ENCODE measurements at places on chromosomes 6 and 20.

DNA sequence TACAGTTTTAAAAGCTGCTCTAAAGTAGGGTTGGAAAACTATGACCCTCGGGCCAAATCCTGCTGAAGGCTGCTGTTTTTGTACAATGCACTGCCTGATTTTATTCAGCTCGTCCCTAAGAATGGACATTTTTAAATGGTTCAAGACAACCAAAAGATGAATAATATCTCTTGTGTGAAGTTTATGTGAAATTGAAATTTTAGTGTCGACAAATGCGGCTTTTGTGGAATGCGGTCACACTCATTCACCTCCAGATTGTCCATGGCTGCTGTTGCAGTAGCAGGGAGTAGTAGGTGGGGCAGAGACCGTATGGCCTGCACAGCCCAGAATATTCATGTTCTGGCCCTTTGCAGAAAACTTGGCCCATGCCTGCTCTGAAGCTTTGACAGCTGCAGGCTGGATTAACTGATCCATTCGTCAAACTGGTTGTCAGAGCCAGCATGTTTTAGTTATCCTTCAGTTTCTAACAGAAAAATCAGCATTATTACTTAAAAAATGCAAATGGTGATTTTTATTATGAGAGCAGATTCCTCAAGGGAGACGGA is 91.6 kb downstream of the PSMG4 start:
- DNase-seq, result no peak

DNA sequence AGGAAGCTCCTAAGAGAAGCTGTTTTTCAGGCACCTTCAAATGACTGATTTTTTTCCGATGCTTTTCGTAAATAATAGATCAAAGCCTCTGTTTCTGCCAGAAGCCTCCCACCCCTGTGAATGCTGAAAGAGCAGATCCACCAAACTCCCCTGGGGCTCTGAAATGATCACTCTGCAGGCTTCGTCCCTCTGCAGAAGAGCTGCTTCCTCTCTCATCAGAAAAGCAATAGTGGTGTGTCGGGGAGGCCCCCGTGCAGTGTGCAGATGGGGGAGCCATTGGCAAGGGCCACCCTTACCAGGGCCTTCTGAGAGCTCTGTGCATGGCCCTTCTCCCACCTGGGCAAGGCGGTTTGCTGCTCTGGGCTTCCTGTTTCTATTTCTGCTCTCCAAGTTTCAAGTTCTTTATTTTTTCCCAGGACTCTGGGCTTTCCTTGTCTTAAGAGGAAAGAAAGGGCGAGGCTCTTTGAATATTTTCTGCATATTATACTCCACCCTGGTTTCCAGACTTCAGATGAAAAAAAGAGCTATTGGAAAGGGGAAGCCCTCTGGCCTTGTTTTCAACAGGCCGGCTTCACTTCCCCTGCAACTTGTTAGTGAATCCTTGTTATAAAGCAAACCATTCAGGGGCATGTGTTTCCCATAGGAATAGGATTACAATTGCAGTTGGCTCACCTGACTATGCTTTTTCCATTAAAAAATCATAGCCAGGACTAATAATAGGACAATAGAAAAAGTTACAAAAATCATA is 155.2 kb downstream of the TTLL2 start:
- DNase-seq, result no peak

GRCh38 chr6:159221486-159222170 is 52.4 kb downstream of the FNDC1 start:
- no peak for DNase-seq

- DNase-seq, result no peak
Measured at GRCh38 chr6:57207872-57208271, 14.2 kb downstream of the RAB23 start.

GRCh38 chr6:159390381-159390780 is 221.2 kb downstream of the FNDC1 start:
- no peak for DNase-seq

- DNase-seq, result peak; percentile 53
Measured at GRCh38 chr6:10403385-10404106, 11.3 kb downstream of the TFAP2A start.

DNA sequence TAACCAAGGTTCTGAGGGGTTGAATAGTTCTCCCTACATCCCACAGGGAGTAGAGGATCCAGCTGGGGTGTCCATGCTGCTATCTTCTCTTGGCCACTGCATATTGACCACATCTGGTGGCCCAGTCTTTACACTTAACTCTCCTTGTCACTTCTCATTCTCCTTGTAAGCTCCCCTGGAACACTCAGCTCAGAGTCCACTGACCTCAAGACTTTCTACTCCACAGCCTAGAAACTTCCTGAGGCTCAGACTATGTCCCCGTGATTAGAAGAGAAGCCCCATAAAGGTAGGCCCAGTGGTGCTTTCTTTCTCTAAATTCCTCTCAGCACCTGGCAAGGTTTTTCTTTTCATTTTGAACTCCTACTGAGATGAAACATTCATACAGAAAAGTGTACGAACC is 13.3 kb upstream of the ZFAND3 start:
- no peak for DNase-seq

GRCh38 chr6:132746048-132746447 is 11.7 kb downstream of the VNN2 start:
- no peak for DNase-seq

DNA sequence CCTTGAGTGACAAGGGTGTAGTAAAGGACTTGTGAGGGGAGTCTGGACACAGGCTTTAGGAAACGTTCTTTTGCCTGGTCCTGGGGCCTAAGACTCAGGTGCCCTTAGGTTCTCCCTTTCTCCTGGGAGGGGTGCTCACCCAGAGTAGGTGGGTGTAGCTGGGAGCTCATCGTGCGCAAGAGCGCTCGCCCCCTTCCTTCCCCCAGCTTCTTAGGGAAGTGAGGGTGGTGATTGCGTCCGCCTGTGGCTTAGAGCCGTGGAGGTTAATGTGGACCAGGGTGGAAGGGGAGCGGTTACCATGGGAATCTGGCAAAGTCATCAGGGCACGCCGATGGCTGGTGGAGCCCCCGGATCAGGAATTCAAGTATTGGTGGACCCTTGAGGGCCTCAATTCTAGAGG is 3.3 kb upstream of the AARS2 start:
- no peak for DNase-seq

- DNase-seq, result no peak
Measured at GRCh38 chr6:83411731-83412130, 19.1 kb downstream of the ME1 start.

DNA sequence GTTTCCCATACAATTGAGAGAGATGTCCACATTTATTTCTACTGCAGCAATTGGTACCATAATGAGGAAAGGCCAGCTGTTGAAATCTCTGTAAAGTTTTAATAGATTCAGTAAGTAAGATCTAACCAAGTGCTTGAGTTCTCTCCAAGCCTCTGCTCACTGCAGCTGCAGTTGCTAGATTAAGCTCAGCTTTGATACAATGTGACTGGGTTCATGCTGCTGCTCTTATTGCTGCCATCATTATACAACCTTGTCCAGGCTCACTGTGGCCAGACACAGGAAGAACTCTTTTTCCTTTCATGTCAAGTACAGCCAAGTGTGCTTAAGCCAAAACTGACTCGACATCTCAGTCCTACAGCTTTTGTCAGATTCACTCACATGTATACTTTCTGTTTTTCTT is 423.5 kb downstream of the GJA1 start:
- no peak for DNase-seq

DNA sequence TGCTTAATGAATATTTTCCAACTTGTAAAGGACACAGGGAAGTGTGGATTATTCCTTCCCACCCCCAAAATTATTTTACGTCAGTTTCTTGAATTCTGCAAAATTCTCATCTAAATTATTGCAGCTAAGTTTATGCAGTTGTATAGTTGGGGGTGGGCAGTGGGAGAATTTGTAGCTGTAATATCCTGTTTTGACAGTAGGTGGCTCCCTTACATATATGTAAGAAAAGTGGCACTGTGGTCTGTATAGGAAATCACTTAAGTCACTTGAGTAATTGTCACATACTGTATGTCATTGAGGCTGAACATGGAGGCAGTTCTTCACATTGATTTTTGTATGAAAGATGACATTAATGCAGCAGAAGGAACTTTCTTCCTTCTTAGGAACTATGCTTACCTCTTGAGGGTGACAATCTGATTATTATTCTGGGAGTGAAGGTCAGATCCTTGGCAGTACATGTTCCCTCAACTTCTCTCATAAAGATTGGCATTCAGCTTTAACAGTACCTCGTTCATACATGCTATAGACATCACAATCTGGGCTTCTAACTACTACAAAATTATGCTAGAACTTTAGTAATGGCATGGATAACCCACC is 14.6 kb upstream of the CFAP206 start:
- no peak for DNase-seq

DNA sequence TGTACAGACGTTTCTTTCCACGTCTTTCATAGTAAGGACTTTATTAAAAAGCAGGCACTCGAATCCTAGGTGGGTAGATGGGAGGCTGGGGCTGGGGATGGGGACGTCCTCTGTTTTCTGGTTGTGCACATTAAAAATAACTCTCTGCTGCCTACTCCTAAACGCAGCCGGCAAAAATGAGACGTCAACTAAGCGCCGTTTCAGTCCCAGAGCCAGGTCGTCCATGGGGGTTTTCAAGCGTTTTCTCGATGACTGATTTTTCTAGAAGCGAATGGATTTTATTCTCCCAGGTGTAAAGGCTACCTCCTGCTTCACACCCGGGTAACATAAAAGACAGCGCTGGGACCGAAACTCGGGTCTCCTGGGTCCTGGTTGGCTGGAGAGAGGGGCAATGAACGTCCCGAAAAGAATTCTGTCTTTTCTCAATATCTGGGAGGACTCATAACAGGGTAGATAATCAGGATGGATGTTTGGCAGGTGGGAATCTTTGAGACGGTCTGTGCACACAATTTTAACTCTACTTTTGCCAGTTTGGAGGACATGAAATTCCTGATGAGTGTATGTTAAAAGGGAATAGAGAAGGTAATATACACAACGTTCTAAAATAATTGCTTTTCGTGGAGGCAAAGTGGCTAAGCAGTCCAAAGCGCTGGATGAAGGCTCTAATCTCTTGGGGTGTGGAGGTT is 25.2 kb downstream of the GPX6 start:
- no peak for DNase-seq

- no peak for DNase-seq
Measured at GRCh38 chr6:90586546-90586835, 381 bp downstream of the MAP3K7 start.

GRCh38 chr6:11232770-11233626 is 530 bp upstream of the NEDD9 start:
- DNase-seq, result no peak

DNA sequence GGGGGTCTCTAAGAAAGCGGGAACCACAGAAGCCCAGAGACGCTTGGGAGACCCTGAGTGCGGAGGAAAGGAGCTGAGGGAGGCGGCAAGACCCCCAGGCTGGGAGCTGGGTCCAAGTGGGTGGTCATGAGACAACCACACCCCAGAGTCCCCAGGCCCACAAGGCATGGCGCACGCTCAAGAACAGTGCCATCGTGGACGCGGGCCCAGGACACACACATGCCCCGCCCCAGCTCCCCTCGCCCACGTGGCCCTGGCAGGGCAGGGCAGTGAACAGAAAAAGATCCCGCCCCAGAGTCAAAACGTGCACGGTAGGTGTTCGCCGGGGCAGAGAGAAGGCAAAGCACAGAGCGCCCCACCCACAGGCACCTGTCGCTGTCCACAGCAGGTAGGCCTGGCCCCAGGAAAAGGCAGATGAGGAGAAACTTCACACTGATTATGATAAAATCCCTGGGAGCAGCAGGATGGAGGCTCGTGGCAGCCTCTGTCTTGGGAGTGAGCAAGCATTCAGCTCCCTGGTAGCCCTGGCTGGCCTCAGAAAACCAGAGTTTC is 50.0 kb downstream of the BPIFB1 start:
- DNase-seq, result no peak

GRCh38 chr6:170221052-170221752 is 69.7 kb downstream of the DLL1 start:
- DNase-seq, result no peak

DNA sequence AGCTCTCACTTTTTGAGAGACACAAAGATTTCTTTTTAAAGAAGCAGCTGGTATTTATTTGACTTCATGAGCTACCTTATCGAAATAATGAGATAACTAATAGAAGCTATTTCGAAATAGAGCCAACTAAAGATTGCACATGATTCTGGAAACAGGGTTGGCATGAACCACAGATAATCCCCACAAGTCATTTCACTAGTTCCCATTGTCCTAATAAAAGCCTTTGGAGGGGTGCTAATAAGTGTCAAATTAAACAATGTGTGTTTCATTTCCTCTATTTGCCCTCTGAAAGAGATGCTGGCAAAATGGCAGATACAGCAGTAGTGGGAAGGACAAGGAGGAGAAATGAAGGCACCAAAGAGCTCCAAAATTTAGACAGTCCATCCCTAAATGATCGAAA is 78.6 kb upstream of the RIPOR2 start:
- DNase-seq, result no peak

- no peak for DNase-seq
Measured at GRCh38 chr20:38770546-38770945, 22.3 kb downstream of the ACTR5 start.

GRCh38 chr20:37290158-37290810 is 829 bp downstream of the MANBAL start:
- no peak for DNase-seq

DNA sequence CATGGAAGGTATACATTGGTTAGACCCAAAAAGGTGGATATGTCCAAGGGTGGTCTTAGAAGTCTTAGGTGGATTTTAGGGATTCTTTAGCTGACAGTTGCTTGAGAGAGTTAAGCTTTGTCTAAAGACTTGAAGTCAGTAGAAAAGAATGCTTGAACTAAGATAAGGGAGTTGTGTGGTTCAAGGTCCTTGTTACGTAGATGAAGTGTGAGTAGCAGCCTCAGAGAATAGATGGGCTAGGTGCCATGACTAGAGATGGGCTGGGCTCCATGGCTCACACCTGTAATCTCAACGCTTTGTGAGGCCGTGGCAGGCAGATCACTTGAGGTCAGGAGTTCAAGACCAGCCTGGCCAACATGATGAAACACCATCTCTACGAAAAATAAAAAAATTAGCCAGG is 1.7 kb downstream of the SHLD1 start:
- DNase-seq, result no peak

- DNase-seq, result no peak
Measured at GRCh38 chr6:29552512-29553051, 7.0 kb downstream of the UBD start.

DNA sequence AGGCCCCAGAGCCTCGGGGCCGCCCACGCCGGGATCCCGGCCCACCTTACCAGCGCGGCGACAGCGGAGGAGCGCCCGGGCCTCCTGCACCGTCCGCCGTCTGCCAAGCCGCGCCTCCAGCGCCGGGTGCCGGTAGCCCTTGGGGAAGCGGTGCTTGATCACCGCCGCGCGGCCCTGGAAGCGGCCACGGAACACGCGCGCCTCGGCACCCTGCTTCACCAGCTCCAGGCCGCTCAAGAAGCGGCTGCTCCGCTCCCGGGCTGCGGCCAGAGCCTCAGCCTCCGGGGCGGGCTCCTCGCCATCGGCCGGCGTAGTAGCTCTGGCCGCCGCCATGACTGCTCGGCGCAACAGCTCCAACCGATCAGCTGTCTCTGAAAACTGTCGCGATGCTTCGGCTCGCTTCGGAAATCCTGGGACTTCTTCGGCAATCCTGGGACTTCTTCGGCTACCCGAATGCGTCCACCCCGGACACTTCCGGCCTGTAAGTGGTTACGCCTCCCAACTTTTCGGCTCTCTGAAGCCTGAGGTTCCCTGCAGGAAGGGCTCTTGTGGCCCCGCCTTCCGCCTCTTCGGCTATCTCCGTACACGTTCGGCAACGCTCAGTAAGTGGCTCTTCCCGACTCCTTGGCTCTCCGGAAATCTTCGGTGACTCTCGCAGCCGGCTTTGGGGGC is at the start of gene TP53RK:
TSS of gene TP53RK (minus strand) at position 363 of the 672 bp plus-strand sequence. CDS start at position 333, 30 bp downstream.
- peak; percentile 100 for DNase-seq
